Liver (tissue), 10 donors: ENCODE measurements at places on chromosomes 2 and 18.

- no peak for DNase-seq
These were observed 213.1 kb downstream of the GCA start for GRCh38 chr2:162556996-162557395.

GRCh38 chr2:145524303-145524702 lies 1004.4 kb upstream of the ZEB2 start:
- DNase-seq, result no peak

DNA sequence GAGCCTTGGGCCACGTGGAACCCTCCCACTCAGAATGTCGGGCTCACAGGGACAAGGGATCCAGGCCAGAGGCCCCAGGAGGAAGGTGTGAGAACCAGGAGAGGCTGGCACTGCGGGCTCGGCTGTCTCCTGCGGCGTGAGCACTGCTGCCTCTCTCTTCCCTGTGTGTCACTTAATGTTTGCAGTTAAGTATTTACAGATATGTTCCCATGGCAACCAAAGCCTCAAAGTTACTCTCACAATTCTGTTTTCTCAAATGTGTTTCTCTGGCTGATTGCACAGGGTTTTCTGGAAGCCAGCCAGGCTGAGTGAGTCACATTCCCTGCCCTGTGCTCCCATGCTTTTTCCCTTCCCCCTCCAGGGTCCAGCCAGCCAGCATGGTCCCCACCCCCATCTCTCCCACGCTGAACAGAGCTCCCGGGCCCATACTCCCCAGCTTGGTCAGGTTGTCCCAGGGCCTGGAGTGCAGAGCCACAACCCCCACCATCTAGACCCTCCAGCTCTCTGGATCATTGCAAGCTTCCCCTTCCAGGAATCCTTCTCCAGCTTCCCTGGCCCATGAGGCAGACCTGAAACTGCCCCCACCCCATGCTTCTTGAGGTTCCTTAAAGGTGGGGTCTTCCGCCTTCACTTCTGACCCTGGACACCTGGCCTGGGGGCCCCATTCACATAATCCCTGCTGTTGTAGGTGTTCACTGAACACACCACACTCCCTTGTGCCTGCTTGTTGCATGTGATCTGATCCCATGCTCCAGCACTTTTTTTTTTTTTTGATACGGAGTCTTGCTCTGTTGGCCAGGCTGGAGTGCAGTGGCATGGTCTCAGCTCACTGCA lies 265.9 kb downstream of the CELF4 start:
- peak; percentile 75 for DNase-seq

- DNase-seq, result no peak
These were observed 47.0 kb upstream of the ST3GAL5 start for GRCh38 chr2:85935746-85936208.

GRCh38 chr2:215920244-215921100 lies 92.9 kb downstream of the MREG start:
- DNase-seq, result peak; percentile 52

GRCh38 chr18:25097569-25098056 lies 254.4 kb downstream of the ZNF521 start:
- no peak for DNase-seq

DNA sequence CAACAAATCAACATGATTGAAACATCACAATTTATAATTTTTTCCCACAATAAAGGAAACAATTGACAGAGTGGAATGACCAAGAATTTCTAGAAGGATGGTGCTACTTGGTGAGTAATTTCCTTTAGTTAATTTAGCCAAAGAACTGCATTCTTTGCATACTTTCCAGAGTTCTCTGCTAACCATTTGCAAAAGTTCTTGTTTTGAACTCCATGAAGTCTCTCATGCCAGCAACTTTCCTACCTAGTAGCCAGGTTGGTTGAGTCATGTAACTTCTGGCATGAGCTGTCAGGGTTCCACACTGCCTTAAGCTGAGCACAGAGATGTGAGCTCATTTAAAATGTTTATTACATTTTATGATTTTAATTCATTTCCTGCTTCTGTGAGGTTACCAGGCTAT lies 539.6 kb downstream of the PID1 start:
- no peak for DNase-seq

GRCh38 chr2:211093743-211094303 lies 537.4 kb downstream of the CPS1 start:
- no peak for DNase-seq

DNA sequence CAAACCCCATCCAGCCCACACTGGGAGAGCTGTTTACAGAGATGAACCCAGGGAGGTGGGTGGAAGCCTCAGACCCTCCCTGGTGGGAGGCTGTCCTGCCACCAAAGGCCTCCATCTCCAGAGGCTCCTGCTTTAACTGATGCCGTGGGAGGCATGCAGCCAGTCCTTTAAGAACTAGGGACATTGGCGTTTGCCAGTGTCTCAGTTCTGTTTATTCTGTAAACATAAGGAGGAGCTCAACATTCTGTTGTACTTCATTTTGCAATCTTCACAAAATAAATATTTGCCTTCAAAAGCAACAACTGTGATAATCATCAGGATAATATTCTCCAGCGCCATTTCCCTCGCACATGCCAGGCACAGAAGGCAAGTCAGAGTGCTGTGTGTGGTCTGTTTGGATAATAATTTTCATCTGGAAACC lies 6.8 kb downstream of the EDAR start:
- no peak for DNase-seq

- DNase-seq, result no peak
These were observed 14.3 kb upstream of the MAP3K2 start for GRCh38 chr2:127401757-127402695.

- no peak for DNase-seq
These were observed 109.9 kb upstream of the OTX1 start for GRCh38 chr2:62940697-62941096.

DNA sequence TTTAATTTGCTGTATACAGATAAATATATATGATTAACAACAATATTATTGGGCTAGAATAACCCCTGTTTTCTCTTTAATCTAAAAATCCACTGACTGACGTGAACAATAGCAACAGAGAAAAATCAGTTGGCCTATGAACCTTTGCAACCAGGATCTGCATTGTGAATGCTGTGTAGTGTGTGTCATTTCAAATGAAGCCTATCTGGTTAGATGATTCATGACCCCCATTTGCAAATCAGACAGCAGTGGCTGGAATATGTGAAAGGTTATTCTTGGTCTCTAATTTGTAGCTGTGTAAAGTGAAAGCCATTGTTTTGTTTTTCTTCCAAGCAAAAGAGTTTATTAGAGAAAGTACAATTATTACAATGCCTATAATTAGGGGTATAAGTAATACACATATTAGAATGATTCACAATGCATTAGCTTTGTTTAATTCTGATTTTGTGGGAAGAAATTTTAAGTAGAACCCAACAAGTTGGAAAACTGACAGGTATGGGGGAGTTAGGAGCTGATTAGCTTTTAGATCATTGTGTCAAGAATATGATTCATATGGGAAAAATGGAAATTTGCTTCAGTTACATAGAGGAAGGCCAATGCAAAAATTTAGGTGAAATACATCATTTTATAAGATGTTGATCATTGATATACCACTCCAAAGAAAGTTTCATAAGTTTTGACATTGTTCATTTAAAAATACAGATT lies 1362.2 kb upstream of the TMEFF2 start:
- no peak for DNase-seq

- DNase-seq, result no peak
These were observed 179.5 kb downstream of the LOXHD1 start for GRCh38 chr18:46477425-46478011.

DNA sequence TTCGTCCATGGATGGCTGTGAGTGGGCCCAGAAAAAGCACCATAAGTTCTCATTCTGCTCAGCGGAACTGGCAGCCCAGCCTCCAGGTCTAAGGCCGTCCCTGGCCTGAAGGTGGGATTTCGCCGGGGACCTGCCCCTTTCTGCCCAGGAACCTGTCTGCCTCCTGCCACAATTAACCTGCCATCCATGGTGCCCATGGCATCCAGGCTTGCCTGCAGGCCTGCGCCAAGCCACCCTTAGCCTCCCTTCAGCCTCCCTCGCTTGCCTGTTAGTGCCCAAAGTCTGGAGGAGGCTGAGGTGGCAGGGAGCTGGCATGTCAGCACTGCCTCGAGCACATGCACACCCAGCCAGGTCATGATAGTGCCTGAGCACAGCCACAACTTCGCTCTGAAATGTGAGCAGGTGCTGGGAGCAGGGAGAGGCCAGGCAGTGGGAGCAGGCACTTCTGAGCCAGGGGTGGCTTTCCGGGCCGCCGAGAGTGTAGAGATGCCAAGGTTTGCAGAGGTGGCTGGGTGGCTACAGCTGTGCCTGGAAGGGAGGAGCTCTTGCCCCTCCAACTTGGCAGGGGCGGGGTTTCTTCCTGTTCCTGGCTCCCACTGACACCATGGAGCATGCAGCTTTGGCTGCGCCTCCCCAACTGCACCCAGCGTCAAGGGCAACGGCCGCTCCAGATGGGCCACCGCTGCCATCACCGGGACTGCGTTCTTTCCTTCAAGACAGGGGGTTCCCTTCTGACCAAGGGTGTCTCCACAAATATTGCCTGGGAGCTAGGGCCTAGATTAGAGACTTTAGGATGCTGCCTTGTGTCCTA lies 648.9 kb upstream of the VRK2 start:
- no peak for DNase-seq

- no peak for DNase-seq
These were observed 61.5 kb upstream of the BOD1L2 start for GRCh38 chr18:57085371-57085770.

GRCh38 chr2:231521-232185 lies 32.2 kb downstream of the SH3YL1 start:
- DNase-seq, result no peak

GRCh38 chr2:173818285-173818684 lies 146.9 kb downstream of the SP3 start:
- no peak for DNase-seq

- DNase-seq, result no peak
These were observed 9.3 kb downstream of the L3MBTL4 start for GRCh38 chr18:6405237-6406074.

- no peak for DNase-seq
These were observed 145.5 kb downstream of the MAP4K4 start for GRCh38 chr2:101843048-101843447.

- DNase-seq, result no peak
These were observed 358.9 kb downstream of the ARL6IP6 start for GRCh38 chr2:153077311-153077710.

GRCh38 chr2:25340181-25340921 lies 1.4 kb downstream of the DNMT3A start:
- no peak for DNase-seq

GRCh38 chr18:48902856-48903601 lies 47.7 kb downstream of the SMAD7 start:
- no peak for DNase-seq

GRCh38 chr2:149021271-149021719 lies 17.2 kb upstream of the LYPD6B start:
- no peak for DNase-seq

DNA sequence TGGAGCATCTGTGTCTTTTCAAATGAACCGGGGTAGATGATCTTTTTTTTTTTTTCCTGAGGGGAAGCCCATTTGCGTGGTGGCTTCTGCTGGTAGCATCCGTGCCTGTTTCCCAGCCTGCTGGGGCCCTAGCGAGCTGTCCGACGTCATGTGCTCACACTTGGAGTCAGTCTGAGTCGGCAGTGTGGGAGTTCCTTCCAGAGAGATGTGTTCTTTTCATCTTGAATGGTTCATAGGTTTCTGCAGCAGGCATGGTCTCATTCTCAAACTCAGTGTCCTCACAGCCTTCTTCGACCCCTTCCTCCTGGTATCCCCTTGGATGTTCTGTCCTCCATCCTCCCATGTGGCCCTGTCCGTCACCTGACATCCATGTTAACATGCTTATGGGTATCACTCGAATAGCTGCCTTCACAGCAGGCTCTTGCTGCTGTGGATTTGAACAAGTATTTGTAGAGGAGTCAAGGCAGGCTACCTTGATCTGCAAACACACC lies 51.0 kb downstream of the LDLRAD4 start:
- no peak for DNase-seq

- DNase-seq, result no peak
These were observed 172.2 kb upstream of the SCN7A start for GRCh38 chr2:166665991-166666940.

DNA sequence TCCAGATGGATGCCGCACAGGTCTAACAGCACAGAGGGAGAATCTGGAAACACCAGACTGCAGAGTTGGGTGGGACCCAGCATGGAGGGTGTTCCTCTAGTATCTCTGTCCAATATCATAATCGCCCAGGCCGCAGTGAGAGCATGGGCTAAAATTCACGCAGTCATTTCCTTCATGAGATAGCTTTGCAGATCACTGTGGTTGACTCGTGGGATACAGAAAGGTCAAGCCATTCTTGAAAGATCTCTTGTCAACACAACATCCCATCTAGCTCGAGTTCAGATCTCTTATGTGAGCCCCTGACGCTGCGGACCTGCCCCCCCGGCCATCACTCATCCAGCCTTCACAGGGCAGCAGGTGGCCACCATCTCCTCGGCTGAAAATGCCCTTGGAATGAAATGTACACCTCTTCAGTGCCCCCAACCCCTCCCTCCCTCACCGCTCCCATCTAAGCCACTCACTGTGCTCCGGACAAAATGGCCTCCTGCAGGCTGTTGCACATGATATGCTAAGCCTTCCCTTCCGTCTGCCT lies 45.9 kb downstream of the FOSL2 start:
- DNase-seq, result no peak

DNA sequence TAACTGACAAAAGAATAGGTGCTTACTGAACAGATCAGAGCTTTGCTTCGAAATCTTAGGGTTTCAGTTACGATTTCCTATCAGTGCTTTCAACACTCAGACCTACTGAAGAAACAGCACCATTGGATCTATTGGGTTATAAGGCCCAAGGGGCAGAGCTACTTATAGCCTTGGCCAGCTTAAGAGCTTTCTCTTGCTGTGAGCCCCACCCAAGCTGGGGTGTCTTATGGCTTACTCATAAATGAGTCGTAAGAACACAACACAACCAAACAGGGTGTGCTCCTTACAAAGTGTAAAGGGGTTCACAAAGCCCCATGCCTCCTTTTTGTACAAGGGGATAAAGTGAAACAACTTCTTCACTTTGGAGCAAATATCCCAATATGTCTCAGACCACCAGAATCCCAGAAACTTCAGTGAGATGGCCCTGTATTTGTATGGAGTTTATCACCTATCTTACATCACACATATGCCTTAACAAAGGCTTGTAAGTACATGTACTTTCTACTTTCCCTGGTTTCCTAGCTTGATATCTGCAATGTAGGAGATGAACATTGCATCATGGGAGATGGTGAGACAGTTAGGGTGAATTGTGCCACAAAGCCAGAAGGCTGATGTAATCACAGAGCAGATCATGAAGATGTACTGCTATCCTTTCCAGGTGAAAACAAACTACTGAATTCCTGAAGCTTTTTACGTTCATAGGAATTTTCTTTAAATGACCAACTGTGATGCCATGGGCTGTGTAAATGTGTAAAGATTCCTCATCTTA lies 115.5 kb upstream of the GLI2 start:
- DNase-seq, result no peak

DNA sequence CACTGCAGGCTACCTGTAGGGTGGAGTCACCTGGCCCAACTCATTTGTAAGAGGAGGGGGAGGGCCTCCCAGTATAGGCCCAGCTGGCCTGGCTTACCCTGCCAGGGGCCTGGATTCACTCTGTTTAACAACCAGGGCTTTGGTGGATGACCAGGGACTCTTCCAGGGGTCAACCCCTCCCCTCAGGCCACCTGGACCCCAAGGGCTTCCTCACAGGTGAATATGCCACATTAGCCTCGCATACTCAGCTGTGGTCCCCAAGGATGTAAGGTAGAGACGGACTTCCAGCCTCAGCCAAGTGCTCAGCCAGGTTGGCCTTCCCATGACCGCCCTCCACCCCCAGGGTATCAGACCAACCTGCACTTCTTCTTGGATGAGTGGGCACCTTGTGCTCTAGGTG lies 8.8 kb upstream of the SH3RF3 start:
- no peak for DNase-seq

GRCh38 chr2:177030451-177031105 lies 182.0 kb upstream of the HNRNPA3 start:
- no peak for DNase-seq

- no peak for DNase-seq
These were observed 8.9 kb downstream of the ECEL1 start for GRCh38 chr2:232478571-232479340.
